Right ventricle myocardium inferior (tissue), 1 donor: ENCODE measurements at places on chromosomes 4 and X. TPM values are rescaled to one million over a fixed set of nuclear protein-coding genes. Genes with fewer than 3 reads are reported as not detected.

DNAAF6 gene
- total RNA-seq = not detected

GRCh38 chrX:47697181-47697580 lies 38.2 kb upstream of the UXT start:
- DNase-seq = no peak

DNA sequence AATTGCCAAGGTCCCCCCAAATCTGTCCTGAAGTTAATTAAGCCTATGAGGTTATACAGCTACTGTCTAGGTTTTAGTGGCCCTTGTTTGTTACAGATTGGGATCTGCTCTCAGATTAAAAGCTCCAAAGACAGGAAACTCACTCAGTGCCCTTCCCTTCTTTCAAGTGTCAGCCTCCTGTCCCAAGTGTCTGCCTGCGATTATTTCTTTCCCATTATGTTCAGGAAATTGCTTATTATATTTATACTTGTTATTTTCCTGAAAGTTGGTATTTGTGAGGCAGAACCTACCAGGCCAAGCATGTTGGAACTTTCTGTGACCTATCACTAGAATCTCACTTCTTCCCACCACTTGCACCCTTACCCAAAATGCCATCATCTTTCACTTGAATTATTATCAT lies 173.2 kb downstream of the AREG start:
- DNase-seq = no peak

- no peak for DNase-seq
Observed at GRCh38 chrX:119429471-119429870, 30.3 kb downstream of the SLC25A43 start.

DNA sequence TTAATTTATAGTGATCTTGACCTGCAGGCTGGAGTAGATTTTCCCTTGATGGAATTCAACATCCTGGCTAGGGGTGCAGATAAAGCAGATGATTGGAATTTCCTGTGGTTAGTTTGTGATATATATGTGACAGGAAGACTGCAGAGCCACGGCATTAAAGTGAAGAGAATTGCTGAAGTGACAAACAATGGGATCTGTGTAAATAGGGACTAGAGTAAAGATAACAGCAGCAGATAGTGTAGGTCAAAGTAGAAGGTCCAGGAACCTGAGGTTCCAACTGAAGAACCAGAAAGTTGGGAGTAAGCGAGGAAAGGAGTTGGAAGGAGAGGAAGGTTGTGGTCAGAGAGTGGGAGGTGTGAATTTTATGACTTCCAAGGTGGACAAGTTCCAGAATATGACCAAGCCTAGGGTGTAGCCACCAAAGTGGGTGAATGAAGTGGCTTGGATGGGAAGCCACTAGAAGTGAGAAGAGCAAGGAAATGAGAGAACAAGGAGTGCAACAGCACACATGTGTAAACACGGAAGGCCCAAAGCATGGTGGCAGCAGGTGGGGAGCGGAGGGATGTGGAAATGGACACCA lies 325.0 kb downstream of the RAB28 start:
- DNase-seq = no peak

DNA sequence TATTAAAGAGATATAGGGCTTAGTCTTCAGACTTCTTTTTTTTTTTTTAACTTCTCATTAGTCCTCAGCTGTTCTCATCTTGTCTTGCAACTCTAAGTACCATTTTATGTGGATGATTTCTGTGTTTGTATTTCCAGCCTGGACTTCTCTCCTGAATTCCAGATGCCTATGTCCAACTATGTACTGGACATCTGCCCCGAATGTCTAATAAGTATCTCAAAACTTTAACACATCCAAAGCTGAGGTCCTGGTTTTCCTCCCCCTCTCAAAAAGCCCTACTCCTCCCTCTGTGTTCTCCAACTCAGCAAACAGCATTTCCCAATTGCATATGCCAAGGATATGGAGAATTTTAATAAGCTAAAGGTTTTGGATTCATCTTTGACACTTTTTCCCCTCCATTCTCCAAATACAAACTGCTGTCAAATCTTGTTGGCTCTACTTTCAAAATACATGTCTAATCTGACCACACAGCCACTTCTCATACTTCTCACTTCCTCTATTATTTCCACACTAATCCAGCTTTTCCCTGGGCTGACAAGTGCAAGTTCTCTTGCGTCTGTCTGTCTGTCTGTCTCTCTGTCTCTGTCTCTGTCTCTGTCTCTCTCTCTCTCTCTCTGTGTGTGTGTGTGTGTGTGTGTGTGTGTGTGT lies 79.8 kb downstream of the CLCN5 start:
- DNase-seq = no peak

- no peak for DNase-seq
Observed at GRCh38 chr4:54268151-54268550, 39.1 kb downstream of the PDGFRA start.

GRCh38 chr4:78876568-78877320 lies 62.5 kb downstream of the PAQR3 start:
- DNase-seq = no peak

ZNF630 gene
- 2.4 TPM for total RNA-seq

DNA sequence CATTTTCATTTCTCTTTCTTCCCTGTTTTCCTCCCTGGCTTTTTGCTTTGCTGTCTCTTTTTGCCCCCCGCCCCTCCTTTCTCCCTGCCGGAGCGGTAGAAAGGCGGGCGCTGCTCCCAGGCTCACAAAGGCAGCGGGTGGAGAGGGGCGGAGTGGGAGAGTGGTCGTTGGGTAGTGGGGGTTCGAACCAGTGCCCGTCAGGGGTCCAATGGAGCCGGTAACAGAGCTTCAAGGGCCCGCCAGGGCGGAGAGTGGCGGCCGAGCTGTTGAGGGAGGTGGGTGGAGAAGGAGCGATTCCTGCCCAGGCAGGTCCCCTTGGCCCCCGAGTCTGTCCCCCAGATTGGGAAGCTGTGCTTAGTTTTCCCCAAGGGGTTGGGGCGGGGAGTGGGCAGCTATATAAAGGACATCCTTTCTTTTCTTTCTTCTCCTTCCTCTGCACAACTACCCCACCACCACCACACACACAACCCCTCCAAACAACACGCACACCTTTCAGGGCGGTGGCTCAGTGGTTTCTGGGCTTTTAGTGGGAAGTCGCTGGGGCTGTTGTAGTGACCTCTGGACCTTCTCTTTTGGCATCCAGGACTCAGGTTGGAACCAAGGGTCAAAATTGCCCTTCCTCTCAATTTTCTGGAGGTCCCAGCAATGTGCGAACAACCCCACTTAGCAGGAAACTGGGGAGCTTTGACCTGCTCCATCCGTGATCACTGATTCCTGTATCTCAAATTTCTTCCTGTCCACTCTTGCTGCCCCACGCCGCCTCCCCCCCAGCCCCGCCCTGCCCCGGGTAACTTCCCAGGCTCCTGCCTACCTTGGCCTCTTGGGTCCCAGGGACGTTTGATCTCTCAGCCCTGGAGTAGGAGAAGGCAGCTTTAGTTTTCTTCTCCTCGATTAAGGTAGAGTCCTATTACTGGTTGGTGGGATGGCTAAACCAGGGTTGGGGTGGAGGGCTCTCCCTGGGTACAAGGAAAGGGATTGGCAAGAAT lies 1.9 kb downstream of the EFNB1 start:
- no peak for DNase-seq

DNA sequence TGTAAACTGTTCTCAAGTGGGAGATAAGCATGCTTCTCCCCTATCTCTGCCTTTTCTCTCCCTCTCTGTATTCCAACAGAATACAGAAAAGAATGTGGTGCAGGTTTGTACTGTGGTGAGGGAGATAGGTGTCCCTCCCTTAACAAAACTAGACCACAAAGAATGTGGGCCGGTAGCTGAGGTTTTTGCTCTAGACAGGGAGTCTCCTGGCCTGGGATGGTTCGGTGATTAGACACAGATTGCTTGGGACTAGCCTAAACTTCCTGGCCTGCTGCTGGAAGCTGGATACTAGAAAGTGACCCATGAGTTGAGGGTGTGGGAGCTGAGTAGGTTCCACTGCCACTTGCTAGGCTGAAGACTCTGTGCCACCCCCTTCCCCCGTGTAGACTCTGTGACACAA lies 143.0 kb downstream of the CXXC4 start:
- no peak for DNase-seq

SPOCK3 gene
- total RNA-seq = not detected

DNA sequence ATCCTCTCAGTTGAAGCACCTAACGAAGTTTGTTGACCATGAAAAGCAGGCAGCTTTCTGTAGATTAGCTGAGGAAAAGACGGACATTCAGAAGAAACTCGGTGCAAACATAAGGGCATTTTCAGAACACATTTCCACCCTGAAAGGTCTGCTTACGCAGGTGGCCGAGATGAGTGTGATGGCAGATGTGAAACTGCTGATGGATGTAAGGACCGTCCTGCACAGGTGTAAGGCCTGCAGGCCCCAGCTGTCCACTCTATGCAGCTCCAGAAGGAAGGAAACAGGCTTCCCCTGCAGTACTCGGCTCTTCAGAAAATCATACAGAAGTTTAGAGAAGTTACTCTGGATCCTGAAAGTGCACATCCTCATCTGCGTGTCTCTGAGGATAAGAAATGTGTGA lies 20.8 kb upstream of the TRIM60 start:
- DNase-seq = no peak

TIMM8A gene
- total RNA-seq = 20.8 TPM

NFKB1 gene
- 20.6 TPM for total RNA-seq

FAM53A gene
- total RNA-seq = 0.49 TPM

DKK2 gene
- total RNA-seq = 1.9 TPM

- no peak for DNase-seq
Observed at GRCh38 chr4:125225806-125226205, 88.9 kb upstream of the FAT4 start.

- DNase-seq = no peak
Observed at GRCh38 chrX:148466292-148466691, 34.1 kb upstream of the AFF2 start.

TRIM60 gene
- not detected for total RNA-seq

DNA sequence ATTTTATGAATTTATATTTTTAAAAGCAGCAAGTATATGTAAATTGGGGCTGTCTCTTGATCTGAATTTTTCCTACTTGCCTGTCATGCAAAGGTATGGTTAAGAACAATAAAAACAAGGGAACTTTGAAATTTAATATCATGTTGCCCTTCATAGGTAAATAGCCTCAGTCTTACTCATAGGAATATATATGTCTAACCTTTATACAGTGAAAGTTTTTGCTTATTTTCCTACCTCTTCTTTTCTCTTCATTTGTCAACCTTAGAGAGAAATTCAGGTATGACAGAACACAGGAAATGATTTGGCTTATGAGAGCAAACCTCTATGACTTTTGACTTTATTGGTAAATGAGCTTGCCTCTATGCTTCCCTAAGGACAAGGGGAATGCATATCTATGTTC lies 716.0 kb downstream of the CENPC start:
- DNase-seq = no peak

NBDY gene
- total RNA-seq = 21.4 TPM

- no peak for DNase-seq
Observed at GRCh38 chr4:137656661-137657060, 124.4 kb upstream of the PCDH18 start.

ZNF718 gene
- total RNA-seq = 6.3 TPM

- no peak for DNase-seq
Observed at GRCh38 chr4:113534711-113535110, 226.8 kb downstream of the CAMK2D start.

- DNase-seq = no peak
Observed at GRCh38 chr4:81607950-81608349, 136.2 kb upstream of the RASGEF1B start.

POLN gene
- 2.0 TPM for total RNA-seq

DNA sequence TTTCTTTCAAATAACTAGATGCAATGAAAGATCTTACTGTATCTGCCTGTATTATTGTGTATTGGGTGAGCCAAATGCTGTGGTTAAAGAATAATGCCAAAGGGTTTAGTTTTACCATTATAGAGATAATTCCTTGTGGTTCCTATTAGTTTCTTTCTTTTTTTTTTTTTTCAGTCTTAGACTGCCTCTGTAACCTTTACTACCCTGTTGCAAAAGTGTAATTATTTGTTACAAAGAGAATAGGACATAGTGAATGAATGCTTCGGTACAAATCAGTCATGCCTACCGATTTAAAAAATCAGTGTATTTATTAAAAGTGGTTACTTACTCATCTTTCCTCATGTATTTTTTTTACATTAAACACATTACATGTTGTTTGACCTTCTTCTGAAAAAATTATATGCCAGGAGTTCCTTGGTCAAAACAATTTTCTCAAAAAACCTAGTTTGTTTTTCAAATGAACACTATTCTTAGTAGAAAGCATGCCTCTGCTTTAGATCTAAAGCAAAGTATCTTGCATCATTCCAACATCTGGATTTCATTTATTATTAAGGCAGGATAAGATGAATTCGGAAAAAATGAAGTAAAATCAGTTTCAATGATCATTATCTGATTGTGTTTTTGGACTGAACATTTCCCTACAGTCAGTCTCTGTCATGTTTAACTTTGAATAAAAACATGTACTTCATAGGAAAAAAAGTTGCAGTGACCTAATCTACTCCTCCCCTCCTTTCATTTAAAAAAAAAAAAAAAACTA lies 21.2 kb upstream of the SYNPO2 start:
- no peak for DNase-seq

- no peak for DNase-seq
Observed at GRCh38 chr4:176729489-176729888, 63.2 kb downstream of the VEGFC start.

DNA sequence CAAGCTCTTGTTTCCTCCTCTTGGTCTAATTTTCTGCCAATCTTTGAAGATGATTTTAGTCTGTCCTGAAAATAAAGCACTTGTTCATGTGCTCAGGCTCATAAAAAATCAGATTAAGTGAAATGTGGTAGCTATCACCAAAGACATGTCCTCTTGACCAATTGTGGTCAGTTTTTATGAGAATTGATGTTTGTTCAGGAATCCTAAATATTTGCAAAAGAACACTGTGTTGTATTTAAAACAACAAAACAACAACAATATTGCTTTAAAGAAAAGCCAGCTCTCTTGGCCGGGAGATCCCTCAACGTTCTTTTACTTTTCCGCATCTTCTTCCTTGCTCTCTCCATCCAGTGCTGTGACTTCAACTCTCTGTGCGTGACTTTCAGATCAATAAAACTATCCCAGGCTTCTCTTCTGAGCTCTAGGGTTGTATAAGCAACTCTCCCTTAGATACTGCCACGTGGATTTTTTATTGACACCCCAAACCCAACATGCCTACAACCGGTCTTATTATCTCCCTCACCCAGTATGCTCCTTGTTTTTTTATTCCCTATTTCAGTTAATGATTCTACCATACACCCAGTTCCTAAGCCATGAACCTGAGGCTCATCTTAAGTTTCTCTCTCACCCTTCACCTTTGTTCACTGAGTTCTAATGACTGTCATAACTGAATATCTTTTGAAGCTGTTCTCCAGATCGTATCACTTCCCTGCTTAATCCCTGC lies 309.9 kb downstream of the ARHGAP10 start:
- DNase-seq = no peak

- DNase-seq = no peak
Observed at GRCh38 chr4:137393044-137393443, 139.2 kb downstream of the PCDH18 start.

GRCh38 chr4:162957521-162958143 lies 209.1 kb downstream of the NAF1 start:
- DNase-seq = no peak

NSUN7 gene
- total RNA-seq = 0.95 TPM

POF1B gene
- 0.89 TPM for total RNA-seq

DNA sequence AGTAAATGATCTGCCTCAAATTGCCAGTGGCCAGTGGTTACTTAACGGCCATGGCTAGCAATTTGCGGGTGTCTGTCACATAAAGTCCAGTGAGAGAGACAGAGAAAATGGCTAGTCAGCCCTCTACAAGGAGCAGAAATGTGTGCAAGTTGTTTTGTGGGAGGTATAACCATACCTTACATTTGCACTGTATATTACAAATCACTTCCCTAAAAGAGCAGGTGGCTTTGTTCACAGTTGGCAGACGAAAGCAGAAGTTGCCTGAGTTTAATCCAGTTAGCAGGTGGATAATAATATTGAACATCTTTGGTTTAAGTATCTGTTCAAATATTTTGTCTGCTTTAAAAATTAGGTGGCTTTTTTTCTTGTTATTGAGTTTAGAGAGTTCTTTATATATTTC lies 15.6 kb downstream of the SRPX start:
- DNase-seq = no peak
